ENCODE measurements at places on chromosomes 6 and 20.

DNA sequence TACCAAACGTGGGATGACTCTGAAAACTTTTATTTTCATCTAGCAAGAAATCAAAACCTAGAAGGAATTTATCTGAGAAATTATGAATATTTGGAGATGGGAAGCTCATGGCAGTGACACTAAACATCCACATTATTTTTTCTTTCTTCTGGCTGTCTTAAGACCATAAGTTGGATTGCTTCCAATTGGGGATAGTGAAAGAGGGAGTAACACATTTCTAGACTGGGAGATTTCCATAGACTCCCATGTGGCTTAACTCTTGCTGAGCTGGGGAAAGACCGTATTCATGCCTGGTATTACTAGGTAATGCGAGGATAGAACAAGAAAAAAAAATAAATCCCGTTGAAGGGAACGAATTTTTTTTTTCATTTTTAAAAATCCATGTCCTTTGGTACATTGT, 120.0 kb downstream of the UTRN start:
- no peak for DNase-seq

DNA sequence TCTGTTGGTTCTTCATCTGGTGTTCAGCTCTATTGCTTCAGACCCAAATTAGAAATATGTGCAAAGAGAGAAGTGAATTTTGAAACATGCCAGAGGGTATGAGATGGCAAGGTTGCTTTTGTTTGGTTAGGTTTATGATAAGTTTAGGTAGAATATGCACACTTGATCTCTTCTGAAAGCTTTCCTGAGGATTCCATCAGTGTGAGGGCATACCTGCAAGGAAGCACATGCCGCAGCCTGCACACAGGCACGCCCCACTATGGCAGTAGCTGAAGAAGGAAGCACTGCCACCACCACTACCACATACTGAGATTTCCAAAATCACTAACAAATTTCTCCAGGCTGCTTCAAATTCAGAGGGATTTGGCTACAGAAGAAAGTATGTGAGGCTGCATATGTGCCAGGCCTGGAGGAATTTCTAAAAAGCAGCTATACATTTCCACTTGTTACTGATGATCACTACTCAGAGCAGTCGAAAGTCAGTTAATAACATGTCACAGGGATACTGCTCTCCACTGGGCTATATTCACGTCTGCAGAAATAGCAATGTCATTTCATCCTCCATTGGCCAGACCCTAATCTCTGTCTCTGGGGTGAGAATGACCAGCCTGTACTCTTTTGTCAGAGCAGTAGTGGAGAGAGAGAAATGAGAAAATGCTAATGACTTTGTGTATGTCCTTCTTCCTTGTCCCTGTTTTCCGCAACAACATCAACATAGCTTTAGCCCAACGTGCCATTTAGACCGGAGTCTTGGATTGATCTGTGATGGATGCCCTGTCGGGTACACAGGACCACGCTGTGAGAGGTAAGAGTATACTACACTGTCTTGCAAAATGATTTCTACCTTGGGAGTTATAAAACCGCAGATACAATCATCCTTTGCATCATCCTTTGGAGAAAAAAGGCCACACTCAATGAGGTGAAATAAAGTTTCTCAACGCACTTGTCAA, 396.7 kb downstream of the LAMA2 start:
- no peak for DNase-seq

- DNase-seq, result no peak
Observed at GRCh38 chr6:19332806-19333460, 504.2 kb upstream of the ID4 start.

DNA sequence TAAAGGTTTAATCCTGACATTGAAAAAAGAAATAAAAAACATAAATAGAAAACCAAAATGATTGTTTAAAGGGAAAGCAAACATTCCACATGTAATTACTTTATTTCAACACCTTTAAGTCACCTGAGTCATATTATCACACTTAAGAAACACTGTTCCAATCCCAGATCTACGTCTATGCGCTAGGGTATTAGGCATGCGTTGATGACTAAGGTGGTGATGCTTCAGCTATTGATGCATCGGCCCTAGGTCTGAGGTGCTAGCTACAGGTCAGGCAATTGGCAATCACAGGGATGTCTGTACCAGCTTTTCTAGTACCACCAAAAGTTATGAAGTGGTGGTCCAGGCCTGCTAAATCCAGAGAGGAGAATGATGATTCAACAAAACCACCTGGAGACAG, 97.7 kb upstream of the BCLAF1 start:
- no peak for DNase-seq

- DNase-seq, result no peak
Observed at GRCh38 chr6:115986026-115986425, 74.7 kb downstream of the FRK start.

DNA sequence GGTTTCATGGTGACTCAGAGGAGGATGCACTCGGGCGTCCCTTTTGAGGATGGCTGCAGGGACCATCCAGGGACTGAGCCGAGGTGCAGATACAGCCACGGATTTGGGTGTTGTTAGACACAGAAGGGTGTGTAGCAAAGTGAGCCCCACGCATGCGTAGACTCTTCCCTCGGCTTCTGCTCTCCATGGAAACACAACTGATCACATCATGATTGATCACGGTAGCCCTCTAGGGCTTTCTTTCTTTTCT, 606 bp upstream of the ULBP1 start:
- DNase-seq, result no peak

DNA sequence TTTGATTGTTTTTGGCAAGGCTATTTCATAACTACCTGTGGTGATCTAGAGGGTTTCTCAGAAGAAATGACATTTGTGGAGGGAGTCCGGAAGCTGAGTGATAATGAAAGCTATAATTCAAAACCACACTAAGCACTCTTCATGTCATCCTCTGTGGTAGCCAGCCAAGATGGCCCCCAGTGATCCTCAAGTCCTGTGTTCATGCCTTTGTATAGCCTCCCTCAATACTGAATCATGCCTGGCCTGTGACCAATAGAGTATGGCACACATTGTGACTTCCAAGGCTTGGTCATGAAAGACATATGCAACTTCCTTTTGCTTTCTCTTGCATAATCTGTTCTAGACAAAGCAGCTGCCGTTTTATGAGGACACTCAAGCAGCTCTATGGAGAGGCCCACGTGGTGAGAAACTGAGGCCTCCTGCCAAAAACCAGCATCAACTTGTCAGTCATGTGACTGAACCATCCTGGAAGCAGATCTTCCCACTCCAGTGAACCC, 12.8 kb upstream of the DNAAF9 start:
- DNase-seq, result no peak

- no peak for DNase-seq
Observed at GRCh38 chr20:52888096-52888495, 84.1 kb upstream of the TSHZ2 start.

DNA sequence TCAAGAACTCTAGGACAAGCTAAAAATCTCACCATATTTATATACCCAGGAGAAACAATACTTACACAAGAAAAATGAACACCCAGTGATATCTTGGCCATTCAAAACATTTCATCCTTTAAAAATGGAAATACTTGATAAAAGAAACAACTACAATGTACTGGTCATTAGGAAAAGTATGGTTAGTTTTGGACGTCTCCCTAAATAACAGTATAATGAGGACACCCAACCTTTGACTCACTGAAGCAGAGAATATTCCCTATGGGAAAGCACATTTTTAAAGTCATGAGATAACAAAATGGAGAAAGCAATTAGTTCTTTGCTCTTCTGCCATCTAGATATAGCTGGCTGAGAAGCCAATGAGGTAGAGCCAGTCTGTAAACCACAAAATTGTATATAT, 164.4 kb downstream of the TBX18 start:
- no peak for DNase-seq

GRCh38 chr6:29251736-29252135, 49.8 kb upstream of the OR14J1 start:
- DNase-seq, result no peak

- DNase-seq, result no peak
Observed at GRCh38 chr6:92682516-92683398, 736.6 kb downstream of the EPHA7 start.

GRCh38 chr20:48819821-48820648, 7.8 kb downstream of the PREX1 start:
- DNase-seq, result no peak

GRCh38 chr6:25296217-25296905, 17.2 kb downstream of the CARMIL1 start:
- DNase-seq, result no peak

DNA sequence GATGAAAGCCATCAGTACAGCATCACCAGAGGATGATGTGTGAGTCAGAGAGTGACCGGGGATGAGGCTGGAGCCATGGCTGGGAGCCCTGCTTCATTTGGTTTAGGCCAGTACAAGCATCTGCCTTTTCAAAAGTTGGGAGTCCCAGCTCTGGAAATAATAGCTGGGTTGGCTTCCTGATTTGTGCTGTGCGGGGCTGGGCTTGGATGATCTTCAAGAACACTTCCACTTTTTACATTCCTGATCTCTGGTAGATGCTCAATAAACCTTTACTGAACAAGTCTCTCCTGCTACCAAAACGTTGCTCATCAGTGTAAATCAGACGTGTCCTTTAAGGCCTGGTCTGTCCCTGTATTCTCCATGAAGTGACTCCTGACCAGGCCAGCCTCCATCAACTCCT, 44.1 kb upstream of the ADGRF4 start:
- DNase-seq, result no peak

DNA sequence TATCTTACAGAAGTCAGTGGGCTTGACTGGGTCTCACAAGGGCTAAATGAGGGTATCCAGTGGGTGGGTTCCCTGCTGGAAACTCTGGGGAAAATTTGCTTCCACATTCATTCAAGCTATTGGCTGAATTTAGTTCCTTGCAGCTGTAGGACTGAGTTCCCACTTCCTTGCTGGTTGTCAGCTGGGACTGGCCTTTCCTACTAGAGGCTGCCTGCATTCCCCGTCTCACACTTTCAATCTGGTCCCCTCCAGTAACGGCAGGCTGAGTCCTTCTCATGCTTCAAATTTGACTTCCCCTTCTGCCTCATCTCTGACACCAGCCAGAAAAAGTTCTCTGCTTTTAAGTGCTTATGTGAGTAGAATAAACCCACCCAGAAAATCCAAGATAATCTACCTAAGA, 4.4 kb downstream of the CSNK2A1 start:
- no peak for DNase-seq

DNA sequence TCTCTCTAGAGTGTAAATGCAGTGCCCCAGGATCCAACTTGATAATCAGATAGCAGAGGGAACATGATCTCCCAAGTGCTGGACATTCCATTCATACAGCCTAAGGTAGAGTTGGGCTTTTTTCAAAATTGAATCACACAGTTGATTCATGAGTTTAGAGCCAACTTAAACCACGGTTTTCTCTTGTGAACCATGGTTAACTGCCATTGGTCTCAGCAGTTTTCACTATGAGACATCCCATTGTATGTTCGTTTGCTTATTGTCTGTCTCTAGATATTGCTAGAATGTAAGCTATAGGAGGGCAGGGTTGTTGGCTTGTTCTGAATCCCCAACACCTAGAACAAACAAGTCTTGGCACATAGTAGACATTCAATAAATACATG, 37.2 kb upstream of the TAF8 start:
- DNase-seq, result no peak

DNA sequence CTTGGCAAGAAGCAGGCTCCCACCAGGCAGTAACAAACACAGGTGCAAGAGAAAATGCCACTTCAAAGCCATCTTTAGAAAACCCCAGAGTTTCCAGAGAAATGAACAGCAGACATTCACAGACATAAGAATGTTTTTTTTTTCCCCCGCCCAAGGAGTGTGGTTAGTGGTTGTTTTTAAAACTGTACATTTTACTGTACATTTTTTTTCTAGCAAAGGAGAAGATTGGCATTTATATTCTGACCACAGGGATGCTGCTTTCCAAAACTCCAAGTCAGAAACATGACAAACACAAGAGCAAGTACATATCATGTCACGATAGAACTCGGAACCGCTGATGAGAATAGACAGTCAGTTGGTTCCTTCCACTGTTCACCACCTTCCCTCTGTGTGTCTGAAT, 197.9 kb downstream of the LRFN2 start:
- no peak for DNase-seq

- no peak for DNase-seq
Observed at GRCh38 chr6:156741287-156742073, 35.7 kb upstream of the ARID1B start.

GRCh38 chr6:134007077-134007476, 45.3 kb downstream of the SLC2A12 start:
- peak; percentile 30 for DNase-seq

GRCh38 chr6:13194852-13195251, 133.5 kb downstream of the TBC1D7 start:
- no peak for DNase-seq

- DNase-seq, result no peak
Observed at GRCh38 chr6:37134036-37134395, 35.9 kb upstream of the PIM1 start.

GRCh38 chr6:11025921-11026635, 18.0 kb downstream of the ELOVL2 start:
- DNase-seq, result no peak

- no peak for DNase-seq
Observed at GRCh38 chr20:38452880-38453624, 17.9 kb upstream of the SNHG17 start.

- no peak for DNase-seq
Observed at GRCh38 chr6:155147958-155148663, 115.7 kb upstream of the CLDN20 start.

- no peak for DNase-seq
Observed at GRCh38 chr6:33925936-33926335, 122.1 kb upstream of the MLN start.

DNA sequence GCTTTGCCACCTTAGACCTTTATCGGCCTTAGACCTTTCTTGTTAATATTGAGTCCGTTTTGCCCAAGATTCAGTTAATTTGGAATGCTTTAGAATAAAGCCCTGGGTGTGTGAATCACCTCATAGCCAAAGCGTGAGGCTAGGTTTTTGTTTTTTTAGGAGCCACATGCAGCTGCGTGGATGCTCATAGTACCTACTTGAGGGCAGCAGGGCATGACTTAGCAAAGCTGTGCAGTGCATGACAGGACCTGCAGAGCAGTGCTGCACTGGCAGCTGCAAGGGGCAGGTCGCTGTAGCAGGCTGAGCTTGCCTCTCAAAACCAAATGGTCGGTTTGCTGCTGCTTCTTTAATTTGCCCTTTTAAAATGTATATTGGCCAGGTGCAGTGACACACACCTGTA, 116.1 kb downstream of the JAG1 start:
- no peak for DNase-seq

- DNase-seq, result no peak
Observed at GRCh38 chr20:19626896-19627295, 131.2 kb upstream of the RIN2 start.

DNA sequence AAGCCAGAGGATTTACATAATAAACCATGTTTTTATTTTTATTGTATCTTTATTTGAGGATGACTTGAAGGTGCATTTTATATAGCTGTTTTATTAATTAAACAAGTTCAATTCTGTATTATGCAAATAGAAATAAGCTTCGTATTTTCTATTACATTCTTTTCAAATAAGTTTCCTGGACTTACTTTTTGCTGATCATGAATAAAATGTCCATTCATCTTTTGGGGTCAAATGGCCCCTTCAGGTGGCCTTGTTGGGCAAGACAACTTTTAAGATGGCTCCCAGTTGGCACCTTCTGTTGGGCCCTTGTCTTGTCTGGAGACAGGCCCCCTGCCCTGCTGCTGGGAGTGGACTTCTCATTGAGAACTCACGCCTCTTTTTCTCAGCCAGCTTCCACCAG, 654.6 kb upstream of the NOX3 start:
- DNase-seq, result no peak

GRCh38 chr6:113403966-113404595, 453.1 kb upstream of the MARCKS start:
- no peak for DNase-seq

All from NCI-H1092 (cell line).